ENCODE measurements at places on chromosomes 5 and 9. TPM values are rescaled to one million over a fixed set of nuclear protein-coding genes. Genes with fewer than 3 reads are reported as not detected.

GRCh38 chr5:123787635-123788034 lies 275.7 kb downstream of the CSNK1G3 start:
- no peak overlapping the region for H3K4me3 ChIP-seq
- DNase-seq = no peak
- H3K4me1 ChIP-seq = no peaks in the 10 kb centered on the region
- H3K36me3 ChIP-seq = no peaks in the 10 kb centered on the region
- no peak overlapping the region for H3K27ac ChIP-seq
- no peaks in the 10 kb centered on the region for H3K27me3 ChIP-seq

GRCh38 chr5:151911011-151911410 lies 13.6 kb downstream of the GLRA1 start:
- H3K36me3 ChIP-seq = no peaks in the 10 kb centered on the region
- no peak for DNase-seq
- H3K27me3 ChIP-seq = no peaks in the 10 kb centered on the region
- H3K4me3 ChIP-seq = no peak overlapping the region
- no peak overlapping the region for H3K27ac ChIP-seq

DNA sequence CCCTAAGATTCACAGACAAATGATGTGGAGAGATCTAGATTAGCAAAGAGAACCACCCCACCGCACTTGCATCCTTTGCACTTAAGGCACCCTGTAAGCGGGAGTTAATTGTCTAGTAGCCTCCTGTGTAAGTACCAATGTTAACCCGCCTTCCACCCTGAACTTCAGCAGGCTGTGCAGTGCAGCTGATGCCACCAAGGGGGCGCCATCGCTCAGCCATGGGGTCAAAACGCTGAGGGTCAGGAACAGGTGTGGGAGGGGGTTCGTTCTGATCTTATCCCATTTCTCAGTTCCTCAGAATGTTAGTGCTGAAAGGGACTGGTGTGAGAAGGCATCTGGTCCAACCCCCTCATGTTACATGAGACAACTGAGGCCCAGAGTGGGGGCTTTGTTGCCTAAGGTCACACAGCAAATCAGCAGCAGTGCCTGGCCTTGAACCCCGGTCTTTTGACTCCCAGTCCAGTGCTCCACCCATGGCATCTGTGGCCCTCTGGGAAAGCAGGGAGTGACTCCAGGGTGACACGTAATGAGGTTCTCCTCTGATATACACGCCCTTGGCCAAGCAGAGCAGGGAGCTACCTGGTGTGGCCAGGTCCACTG lies 57.3 kb downstream of the CYFIP2 start:
- H3K36me3 ChIP-seq = peaks cover 21% of the 10 kb centered on the region
- no peak overlapping the region for H3K4me3 ChIP-seq
- no peaks in the 10 kb centered on the region for H3K27me3 ChIP-seq

- H3K27me3 ChIP-seq = no peaks in the 10 kb centered on the region
- H3K4me3 ChIP-seq = no peak overlapping the region
- no peak for DNase-seq
- H3K27ac ChIP-seq = no peak overlapping the region
Observed at GRCh38 chr5:76177978-76178377, 94.8 kb downstream of the SV2C start.

GRCh38 chr5:32126691-32127090 lies 47.4 kb downstream of the GOLPH3 start:
- no peak overlapping the region for H3K27ac ChIP-seq
- H3K4me1 ChIP-seq = no peaks in the 10 kb centered on the region
- H3K27me3 ChIP-seq = no peaks in the 10 kb centered on the region
- no peak for DNase-seq

DNA sequence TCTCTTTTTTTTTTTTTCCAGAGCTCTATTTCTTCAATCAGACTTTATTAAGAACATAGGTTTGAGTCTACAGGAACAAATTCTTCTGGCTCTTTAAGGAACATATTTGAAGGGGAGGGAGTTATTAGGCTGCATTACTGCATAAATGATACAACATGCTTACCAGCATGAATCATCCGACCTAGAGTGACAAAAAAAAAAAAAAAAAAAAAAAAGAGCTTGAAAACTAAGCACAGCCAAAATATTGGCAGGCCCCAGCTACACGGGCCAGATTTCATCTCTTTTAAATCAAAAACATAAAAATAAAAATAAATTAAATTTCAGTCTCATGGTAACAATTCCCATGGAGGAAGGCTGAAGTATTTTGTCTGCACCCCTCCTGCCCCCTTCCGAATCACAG lies 26.3 kb downstream of the MSX2 start:
- H3K27me3 ChIP-seq = peaks cover 55% of the 10 kb centered on the region
- no peak overlapping the region for H3K4me3 ChIP-seq
- H3K4me1 ChIP-seq = no peaks in the 10 kb centered on the region
- H3K36me3 ChIP-seq = no peaks in the 10 kb centered on the region

- H3K36me3 ChIP-seq = no peaks in the 10 kb centered on the region
- no peak overlapping the region for H3K27ac ChIP-seq
- DNase-seq = peak; percentile 54
- no peaks in the 10 kb centered on the region for H3K27me3 ChIP-seq
Observed at GRCh38 chr9:90107040-90107725, 502.4 kb downstream of the GADD45G start.

DNA sequence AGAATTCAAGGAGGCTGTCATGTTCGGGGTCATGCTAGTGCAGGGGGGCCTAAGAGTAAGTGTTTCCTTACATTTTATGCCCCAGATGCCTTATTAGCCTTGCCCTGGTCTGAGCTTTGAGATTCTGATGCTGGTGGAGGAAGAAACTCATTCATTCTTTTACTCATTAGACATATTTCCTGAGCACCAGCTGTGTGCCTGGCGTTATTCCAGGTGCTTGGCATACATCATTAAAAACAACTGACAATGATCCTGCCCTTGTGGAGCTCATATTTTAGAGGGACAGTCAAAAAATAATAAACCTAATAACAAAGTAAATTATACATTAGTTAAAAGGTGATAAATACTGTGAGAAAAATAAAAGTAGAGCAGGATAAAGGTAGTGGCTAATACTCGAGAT lies 138.9 kb upstream of the SGCD start:
- no peak overlapping the region for H3K27ac ChIP-seq
- DNase-seq = no peak
- no peaks in the 10 kb centered on the region for H3K36me3 ChIP-seq
- no peaks in the 10 kb centered on the region for H3K4me1 ChIP-seq
- no peak overlapping the region for H3K4me3 ChIP-seq

DNA sequence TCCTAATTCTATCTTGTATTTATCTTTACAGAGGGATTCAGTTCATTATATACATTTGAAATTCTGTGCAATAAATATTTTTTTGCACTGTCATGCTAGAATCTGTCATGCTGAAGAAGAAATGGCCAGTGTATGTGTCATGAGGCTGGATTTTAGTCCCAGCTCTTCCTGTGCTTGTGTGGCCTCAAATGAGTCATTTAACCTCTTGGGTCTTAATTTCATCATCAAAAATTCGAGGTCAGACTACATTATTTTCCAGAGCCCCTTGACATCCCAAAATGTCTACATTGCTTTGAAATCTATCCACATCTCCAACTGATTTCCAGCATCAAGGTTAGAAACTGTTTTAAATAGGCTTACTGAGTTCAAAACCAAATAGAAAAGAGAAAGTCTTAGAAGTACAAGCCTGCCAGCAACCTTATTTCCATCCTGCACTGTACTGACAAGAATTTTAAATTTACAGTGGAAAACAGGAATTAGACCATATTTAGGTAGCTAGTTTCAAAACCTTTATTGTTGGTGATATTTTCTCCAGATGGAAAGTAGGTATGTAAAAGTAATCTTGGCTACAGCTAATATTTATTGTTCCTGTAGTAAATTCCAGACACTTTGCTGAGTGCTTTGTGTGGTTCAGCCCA lies 96.7 kb upstream of the MAMDC2 start:
- H3K4me1 ChIP-seq = no peaks in the 10 kb centered on the region
- no peak overlapping the region for H3K27ac ChIP-seq
- no peak overlapping the region for H3K4me3 ChIP-seq
- no peak for DNase-seq
- no peaks in the 10 kb centered on the region for H3K36me3 ChIP-seq
- H3K27me3 ChIP-seq = no peaks in the 10 kb centered on the region

- no peaks in the 10 kb centered on the region for H3K27me3 ChIP-seq
- H3K36me3 ChIP-seq = no peaks in the 10 kb centered on the region
- H3K4me1 ChIP-seq = peaks cover 15% of the 10 kb centered on the region
Observed at GRCh38 chr9:77885104-77885672, 146.4 kb downstream of the GNAQ start.

- no peaks in the 10 kb centered on the region for H3K36me3 ChIP-seq
- H3K4me3 ChIP-seq = no peak overlapping the region
- H3K4me1 ChIP-seq = peaks cover 46% of the 10 kb centered on the region
- DNase-seq = peak; percentile 81
- H3K27me3 ChIP-seq = no peaks in the 10 kb centered on the region
Observed at GRCh38 chr5:56415356-56415765, 182.2 kb upstream of the ANKRD55 start.

- no peak overlapping the region for H3K4me3 ChIP-seq
- no peaks in the 10 kb centered on the region for H3K36me3 ChIP-seq
- DNase-seq = no peak
- no peaks in the 10 kb centered on the region for H3K4me1 ChIP-seq
- H3K27ac ChIP-seq = no peak overlapping the region
- no peaks in the 10 kb centered on the region for H3K27me3 ChIP-seq
Observed at GRCh38 chr5:101664071-101664791, 631.9 kb downstream of the SLCO4C1 start.

- H3K27ac ChIP-seq = no peak overlapping the region
- no peak for DNase-seq
- H3K36me3 ChIP-seq = no peaks in the 10 kb centered on the region
- no peaks in the 10 kb centered on the region for H3K27me3 ChIP-seq
- peaks cover 4% of the 10 kb centered on the region for H3K4me1 ChIP-seq
Observed at GRCh38 chr5:133059621-133060020, 7.8 kb downstream of the HSPA4 start.

DNA sequence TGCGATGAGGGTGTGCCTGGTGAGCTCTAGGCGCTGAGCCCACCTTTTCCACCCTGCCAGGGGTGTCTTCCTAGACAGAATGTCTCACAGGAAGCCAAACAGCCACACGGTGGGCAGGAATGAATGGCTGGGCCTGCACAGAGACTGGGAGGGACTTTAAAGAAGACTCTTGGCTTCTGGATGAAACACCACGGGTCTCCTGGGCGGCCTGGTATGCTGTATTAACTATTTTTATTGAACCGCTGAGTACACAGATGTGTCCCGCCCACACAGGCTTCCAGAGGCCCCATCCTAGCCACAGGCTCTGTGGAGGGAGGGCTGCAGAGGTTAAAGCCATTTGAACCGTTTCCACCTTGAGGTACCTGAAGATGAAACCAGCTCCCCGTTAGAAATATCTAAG lies 115.2 kb upstream of the CXCL14 start:
- no peaks in the 10 kb centered on the region for H3K36me3 ChIP-seq
- no peak overlapping the region for H3K4me3 ChIP-seq
- H3K4me1 ChIP-seq = peaks cover 20% of the 10 kb centered on the region

DNA sequence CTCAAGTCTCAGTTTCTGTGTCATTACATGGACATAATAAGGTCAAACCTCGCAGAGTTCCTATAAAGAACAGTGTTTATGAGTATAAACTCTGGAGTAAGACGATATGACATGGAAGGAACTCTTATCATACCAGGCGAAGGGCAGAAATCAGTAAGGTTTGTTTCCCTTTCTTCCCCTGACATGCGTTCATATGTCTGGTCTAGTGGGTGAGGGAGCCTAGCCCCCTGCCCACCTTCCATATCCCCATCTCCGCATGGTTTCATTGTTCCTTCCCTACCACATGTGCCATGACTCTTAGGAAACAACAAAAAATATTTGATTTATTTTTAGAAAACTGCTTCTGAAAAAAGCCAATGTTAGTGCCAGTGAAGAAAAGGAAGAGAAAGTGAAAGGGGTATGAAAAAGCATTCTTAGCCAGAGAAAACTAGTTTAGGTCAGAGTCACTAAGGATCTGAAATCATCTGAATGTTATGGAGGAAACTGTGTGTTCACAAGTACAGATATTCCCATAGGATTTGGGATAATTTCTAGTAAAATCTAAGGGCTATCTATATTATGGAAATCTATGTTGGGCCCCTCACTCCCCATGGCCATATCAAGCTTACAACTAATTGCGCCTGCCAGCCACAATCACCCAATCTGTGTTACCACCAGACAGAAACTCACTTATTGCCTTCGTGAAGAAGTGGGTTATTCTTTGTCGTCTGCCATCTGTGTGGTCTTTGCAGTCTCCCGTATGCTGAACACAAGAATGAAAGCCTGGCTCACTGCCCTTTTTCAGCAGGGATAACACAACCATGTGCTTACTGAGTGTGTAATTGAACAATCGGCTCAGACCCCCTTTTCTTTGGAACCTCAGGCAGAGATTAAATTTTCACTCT lies 19.9 kb upstream of the HMHB1 start:
- no peaks in the 10 kb centered on the region for H3K27me3 ChIP-seq
- H3K4me3 ChIP-seq = no peak overlapping the region
- H3K4me1 ChIP-seq = no peaks in the 10 kb centered on the region
- no peak for DNase-seq

DNA sequence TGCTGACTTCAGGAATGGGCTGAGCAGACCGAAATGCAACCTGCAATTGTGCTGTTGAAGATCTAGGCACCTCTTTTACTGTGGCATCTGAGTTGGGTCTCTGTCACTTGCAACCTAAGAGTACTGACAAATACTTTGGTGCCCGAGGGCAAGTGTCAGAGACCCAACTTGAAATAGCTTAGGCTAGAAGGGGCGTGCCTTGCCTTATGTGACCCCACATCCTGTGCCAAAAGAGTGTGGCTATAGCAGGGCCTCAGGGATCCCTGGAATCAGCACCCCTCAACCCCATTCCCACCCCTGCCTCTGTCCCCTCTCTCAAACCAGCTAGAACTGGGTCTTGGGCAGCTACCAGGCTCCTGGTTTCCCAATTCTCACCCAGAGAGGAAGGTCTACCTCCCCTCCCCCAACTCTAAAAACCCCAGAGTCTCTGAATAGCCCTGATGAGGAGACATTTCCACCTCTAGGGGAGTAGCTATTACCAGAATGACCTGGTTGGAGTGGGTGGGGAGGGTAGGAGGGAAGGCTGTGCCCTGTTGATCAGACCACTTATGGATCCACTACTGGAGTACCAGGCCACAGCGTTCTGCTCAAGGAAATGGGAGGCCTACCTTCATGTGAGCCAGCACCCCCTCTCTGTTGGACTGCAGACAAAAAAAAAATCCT lies 17.5 kb downstream of the RAI14 start:
- no peak overlapping the region for H3K4me3 ChIP-seq
- no peak for DNase-seq
- no peak overlapping the region for H3K27ac ChIP-seq

DNA sequence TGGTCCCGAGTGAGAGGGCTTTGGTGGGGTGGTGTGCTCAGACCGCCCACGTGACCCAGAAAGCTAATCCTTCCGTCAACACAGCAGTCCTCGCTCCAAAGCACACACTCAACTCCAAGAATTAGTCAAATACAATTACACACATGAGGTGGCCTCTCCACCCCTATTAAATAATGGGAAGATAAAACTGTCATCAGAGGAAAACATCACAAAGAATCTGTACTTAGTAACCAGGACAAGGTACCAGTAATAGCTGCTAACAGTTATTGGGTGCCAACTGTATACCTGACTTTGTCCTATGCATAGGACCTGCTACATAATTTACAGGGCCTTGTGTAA lies 222.8 kb downstream of the HSPA4 start:
- DNase-seq = no peak
- peaks cover 4% of the 10 kb centered on the region for H3K4me1 ChIP-seq
- H3K27ac ChIP-seq = no peak overlapping the region
- H3K36me3 ChIP-seq = no peaks in the 10 kb centered on the region
- H3K4me3 ChIP-seq = no peak overlapping the region

IFNA2 gene
- not detected for polyA plus RNA-seq

SEMA5A gene
- 11.9 TPM for polyA plus RNA-seq

ZDHHC11B gene
- polyA plus RNA-seq = 16.1 TPM

PDLIM4 gene
- polyA plus RNA-seq = 17.9 TPM

ADAMTSL2 gene
- 0.69 TPM for polyA plus RNA-seq

FGF10 gene
- 5.7 TPM for polyA plus RNA-seq

CMYA5 gene
- 2.3 TPM for polyA plus RNA-seq

RASGRF2 gene
- polyA plus RNA-seq = 3.1 TPM

GPX3 gene
- 34.3 TPM for polyA plus RNA-seq

PTGS1 gene
- polyA plus RNA-seq = 9.2 TPM
